ENCODE measurements at places on chromosomes 3 and 15.
A peak's percentile ranks its signal among the peaks of the same experiment; 100 is the strongest.

DNA sequence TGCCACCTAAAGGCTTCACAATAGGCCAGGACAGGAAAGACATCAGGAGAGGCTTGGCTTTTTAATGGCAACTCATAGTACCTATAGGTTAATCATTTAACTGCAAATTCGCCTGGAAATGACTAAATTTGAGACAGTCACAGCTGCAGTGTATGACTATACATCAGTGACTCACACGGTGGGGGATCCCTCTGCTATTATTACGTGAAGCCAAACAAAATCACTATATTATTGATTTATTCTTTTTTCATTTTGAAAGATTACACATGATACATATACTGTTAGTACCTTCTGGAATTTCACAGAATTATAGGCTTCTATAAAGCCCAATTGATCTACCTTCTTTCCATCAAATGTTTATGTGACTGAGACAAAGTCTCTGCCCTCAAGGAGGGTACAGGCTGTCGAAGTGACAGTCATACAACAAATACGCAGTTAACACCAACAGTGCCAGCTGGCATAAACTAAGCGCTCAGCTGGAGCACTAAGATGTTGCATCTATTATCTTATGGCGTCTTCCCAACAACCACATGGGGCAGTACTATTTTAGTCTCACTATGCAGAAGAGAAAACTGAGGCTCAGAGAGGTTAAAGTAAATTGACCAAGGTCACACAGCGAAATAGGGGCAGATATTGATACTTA is 82.0 kb upstream of the LMOD3 start:
- DNase-seq: no peak

- DNase-seq: no peak
Observed at GRCh38 chr3:183584246-183584913, 28.9 kb upstream of the KLHL6 start.

DNA sequence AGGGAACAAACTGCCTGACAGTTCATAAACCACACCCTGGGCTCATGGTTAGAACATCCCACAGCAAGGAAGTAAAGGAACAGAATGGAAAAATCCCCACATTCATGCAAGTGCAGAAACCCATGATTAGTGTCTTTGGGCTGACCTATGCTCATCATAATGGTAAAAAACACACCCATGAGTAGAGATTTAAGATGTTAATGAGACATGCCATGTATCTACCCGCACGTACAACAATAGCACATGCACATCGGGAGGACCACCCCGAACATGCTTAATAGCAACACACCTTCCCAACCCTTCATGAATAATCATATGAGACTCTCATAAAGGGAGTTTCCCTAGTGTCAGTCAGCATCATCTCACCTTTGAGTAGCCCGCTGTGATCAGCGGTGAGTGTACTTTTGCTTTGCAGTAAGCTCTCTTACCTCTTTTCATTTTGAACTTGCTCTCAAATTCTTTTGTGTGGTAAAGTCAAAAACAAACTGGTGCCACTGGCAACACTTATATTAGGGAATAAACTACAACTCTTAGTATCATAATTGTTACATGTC is 23.2 kb downstream of the ZBED2 start:
- no peak for DNase-seq

DNA sequence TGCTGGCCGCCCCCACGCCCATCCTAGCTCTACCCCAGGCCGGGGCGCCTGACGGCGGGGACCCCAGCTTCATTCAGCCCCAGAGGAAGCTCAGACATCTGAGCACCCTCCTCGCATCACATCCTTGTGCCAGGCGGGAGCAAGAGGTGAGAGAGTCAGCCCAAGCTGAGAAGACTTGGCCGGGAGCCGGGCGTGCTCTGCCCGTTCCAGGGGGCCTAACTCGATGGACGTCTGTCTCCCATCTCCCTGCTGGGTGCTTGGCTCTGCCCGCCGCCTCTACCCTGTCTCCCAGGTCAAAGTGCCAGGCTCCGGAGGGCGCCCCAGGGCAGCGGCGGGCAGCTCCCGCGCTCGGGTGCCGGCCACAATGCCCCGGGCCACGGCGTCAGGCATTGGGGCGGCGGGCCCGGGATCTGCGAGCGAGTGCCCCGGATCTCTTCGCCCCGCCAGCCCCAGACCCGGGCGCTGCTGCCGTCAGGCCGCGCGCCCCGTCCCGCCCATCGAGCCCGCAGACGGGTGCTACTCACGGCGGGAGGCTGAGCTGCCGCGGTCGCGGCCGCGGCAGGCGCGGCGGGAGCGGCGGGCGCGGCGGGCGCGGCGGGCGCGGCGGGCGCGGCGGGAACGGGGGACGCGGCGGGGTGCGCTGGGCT is 388 bp downstream of the DAPK2 start:
- no peak for DNase-seq

GRCh38 chr3:127065138-127065427 is 82.2 kb downstream of the PLXNA1 start:
- no peak for DNase-seq

- no peak for DNase-seq
Observed at GRCh38 chr3:53589201-53589600, 94.8 kb downstream of the CACNA1D start.

DNA sequence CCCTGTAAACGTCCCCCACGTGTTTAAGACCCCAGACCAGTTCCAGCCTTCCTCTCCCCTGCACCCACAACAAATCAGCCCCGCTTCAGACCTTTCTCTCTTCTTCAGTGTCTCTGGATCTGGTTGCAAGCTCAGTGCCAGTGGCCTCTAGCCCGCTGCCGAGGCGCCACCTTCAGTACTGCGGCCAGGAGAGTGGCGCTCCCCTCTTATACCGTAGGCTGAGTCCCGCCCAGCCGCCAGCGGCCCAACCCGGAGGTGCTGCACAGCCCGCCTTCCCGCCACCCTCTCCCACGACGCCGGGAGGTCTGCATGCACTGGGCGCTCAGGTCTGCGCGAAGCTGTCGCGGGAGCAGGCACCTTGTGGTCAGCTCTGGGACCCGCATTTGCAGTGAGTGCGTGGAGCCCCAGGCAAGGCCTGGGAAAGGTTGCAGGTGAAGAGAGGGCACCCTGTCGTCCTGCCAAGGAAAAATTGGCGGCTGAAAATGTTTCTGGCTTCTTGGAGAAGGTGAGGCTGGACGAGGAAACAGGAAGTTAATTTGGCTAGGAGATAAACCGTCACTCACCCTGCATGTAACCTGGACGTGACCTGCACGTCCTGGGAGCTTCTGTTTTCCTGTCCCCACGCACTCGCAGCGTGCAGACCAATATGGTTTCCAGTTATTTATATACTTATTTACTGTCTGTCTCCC is at the start of gene C2CD4B:
TSS of gene C2CD4B (minus strand) at position 182 of the 689 bp plus-strand sequence. CDS start 301 bp downstream, outside the sequence.
- no peak for DNase-seq

DNA sequence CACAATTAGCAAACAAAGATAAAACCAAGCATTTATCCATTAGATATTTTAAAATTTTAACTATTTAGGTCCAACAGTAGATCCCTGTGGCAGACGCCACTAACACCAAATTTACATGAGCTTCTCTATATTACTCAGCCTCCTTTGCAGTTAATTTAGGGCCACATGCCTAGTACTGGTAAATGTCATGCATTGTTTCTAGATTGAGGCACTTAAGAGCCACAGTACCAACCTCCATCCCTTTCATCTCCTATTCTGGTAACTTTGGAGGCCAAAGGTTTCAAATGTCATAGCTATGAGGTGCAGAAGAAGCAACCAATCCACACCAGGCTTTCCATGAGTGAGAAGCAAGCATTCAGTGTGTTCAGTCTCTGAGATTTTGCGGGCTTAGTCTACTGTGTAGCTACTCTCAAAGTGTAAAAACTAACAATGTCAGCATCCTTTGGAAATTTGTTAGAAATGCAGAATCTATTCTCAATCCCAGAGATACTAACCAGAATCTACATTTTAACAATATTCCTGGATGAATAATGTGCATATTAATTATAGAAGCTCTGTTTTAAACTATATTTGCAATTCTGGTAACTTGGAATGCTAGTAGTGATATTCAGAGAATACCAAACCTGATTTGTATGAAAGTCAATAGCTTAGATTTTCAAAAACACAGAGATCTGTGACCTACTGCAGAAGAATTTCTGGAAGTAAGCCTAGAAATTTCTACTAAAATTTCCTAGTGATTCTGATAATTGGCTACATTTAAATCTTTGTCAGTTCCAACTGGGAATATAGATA is 206.3 kb upstream of the CD96 start:
- no peak for DNase-seq

- no peak for DNase-seq
Observed at GRCh38 chr3:25381083-25381482, 47.0 kb upstream of the RARB start.

- no peak for DNase-seq
Observed at GRCh38 chr15:100005715-100006114, 272.5 kb upstream of the LYSMD4 start.

GRCh38 chr3:177197727-177198460 is 612 bp upstream of the TBL1XR1 start:
- no peak for DNase-seq

DNA sequence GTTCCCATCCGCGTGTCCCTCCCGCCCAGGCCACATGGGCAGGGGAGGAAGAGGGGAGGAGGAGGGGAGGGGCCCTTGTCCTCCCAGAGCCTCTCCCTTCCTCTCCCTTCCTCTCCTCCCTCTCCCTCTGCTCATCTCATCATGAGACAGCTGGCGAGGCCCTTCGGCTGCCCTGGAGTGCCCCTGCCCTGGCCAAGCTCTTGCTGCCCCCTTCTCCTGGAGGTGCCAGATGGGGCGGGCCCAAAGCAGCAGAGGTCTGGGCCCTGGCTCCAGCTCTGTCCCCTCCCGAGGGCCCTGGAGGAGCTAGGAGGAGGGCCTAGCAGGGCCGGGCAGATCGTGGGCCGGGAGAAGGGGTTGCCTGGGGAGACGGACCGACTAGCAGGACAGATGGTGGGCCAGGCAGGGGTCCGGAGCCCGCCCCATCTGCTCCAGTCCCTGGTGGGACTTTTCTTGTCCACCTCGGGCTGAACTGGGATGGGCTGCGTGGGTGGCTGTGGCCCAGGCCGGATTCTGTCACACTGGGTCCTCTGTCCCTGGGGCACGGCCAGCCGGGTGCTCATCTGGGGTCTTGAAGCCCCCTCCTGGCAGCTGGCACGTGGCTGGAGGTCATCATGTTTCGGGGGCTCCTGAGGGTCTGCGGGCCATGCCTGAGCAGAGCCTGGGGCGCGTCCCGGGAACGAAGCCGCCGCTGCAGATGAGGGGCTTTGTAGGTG is 183.4 kb downstream of the GOLGA6L6 start:
- no peak for DNase-seq

DNA sequence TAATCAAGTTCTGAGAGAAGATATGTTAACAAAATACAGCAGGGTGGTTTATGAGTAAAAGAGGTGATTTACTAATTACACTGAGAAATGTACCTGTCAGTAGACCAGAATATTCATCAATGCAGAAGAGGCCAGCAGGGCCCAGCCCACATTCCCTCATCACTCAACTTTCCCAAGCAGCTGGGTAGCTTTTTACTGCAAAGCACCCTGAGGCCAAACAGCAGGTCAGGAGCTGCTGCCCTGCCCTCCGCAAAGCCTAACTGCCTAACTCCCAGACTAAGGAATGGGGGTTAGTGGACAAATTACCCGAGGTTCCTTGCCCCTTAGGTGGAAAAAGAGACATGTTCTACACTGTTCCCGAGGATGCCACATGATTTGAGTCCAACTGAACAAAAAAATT is 108.2 kb downstream of the TBL1XR1 start:
- no peak for DNase-seq

GRCh38 chr15:82921242-82921641 is 31.3 kb downstream of the HOMER2 start:
- no peak for DNase-seq

- DNase-seq: no peak
Observed at GRCh38 chr3:33914212-33914611, 115.8 kb downstream of the PDCD6IP start.

- no peak for DNase-seq
Observed at GRCh38 chr3:115520651-115521245, 102.6 kb upstream of the GAP43 start.

DNA sequence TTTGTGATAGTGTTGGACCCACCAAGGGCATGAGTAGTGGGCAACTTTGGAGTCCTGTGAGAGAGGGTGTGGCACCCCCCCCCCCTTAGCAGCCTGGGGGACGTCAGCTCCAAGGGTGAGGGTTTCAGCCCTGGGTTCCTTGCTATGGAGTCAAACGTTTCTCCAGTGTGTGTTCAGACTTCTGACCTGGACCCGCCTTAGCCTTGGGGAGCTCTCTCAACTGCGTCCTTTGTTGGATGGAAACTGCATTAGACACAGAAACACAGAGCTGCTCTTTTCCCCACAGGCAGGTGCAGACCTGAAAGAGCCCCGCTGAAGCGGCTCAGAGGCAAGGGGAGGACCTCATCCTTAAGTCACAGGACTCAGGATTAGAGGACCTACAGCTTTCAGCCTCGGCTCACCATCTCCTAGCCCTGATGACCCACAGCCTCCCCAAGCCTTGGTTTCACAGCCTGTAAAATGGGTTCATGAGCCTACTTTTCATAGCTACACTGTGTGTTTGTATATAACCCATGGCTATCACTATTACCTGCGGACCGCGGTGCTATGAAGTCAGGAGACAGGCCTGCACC is 19.9 kb downstream of the ZNF710 start:
- DNase-seq: no peak

DNA sequence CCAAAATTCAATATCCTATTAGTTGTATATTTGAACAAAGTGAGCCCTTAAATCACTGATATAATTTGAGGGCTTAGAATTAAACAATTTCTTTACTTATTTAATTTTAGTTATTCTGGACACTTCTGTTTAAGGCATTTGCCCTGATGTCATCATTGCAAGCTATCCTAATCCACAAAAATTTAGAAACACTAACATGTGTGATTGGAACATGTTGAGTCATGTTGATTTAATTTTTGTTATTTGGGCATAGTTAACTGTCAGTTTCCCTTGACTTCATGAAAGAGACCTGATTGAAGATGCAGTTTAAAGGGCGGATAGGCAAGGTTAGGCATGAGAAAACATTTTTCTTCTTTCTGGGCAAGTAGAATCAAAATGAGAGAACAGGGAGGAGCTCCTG is 682.6 kb downstream of the ROBO1 start:
- DNase-seq: no peak

DNA sequence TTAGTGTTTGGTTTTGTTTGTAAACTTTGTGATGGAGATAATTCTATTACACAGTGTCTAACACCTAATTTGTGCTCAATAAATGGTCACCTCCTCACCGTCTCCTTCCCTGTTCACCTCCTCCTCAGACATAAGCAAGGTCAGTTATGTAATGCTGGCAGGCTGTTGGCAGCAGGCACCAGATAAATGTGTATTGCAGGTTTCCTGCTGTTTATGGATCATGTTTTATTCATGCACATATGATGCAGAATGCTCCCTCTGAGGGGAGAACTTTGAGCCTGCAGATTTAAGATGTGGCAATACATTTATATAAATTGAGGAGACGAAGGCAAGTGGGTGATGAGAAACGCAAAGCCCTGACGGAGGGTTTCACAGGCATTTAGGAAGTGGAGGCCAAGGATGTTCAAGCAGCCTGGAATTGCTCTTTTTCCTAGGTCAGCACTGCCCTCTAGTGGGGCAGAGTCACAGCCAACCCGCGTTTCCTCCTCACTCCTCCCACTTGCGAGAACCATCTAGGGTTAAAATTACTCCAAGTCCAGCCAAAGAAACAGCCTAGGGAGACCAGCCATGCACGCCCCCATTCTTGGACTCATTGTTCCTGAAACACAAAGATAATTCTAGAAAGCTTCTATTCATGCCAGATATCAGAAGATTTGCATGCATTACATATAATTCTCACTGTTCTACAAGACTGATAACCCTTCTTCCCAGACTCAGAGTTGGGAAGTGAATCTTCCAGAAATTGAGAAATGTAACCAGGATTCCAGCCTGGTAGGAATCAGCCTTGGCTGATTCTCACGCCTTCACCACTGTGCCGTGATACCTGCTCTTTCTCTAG is 228.7 kb downstream of the SLCO3A1 start:
- DNase-seq: peak; percentile 13

- no peak for DNase-seq
Observed at GRCh38 chr3:58335652-58335947, 2.9 kb downstream of the PXK start.

- DNase-seq: no peak
Observed at GRCh38 chr3:27681249-27681748, 40.8 kb downstream of the EOMES start.
